Cortex of kidney (tissue), 1 donor: ENCODE measurements at places on chromosomes 2 and 18.

- no peak for DNase-seq
Observed at GRCh38 chr2:69203166-69203985, 183.7 kb downstream of the GFPT1 start.

- DNase-seq: no peak
Observed at GRCh38 chr2:120679526-120679925, 56.1 kb upstream of the GLI2 start.

DNA sequence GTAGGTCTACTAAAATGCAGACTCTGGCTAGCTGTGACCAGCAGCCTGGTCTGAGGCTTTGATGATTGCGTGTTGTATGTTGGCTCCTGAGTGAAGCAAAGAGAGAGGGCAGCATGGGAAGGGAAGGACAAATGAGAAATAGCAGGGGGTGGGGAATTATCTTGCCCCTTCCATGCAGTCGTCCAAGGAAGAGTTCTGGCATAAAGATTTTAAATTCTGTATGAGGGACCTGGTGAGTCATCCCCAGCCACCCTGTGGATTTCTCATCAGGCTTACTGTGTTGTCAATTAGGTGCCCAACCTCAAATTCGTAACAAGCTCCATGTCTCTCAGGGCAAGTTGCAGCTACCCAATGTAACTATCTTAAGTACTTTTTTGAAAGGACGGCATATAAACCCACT, 72.1 kb upstream of the NOSTRIN start:
- DNase-seq: no peak

DNA sequence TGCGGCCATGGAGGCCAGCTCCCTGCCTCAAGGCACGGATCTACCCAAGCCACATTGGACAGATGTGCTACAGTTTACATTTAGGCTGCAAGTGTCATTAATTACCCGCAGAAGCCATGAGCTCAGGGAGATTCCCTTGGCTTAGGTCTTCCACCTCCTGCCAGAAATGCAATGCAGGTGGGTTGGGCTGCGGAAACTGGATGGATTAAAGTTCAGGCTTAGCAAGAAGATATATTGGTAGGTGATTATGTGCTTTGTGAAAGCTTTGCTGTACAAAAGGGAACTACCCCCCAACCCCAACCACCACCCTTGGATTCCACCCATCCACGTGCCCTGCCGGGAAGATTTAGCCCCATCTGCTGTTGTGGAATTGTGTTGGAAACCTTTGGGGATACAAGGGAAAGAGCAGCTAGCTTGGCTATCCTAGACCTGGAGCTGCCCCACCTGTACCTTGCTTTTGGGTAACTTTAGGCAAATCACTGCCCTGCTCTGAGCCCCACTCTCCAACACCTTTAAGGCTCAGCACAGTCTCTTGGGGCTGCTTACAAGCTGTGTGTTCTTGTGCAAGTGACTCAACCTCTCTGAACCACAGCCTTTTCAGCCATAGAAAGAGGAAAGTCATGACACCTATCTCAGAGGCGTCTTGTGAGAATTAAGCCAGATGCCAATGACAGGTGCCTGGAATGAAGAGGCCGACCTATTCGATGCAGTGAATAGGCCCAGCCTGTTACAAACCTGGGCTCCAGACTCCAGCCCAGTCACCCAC, 141.6 kb upstream of the GLI2 start:
- no peak for DNase-seq

GRCh38 chr2:10310309-10310888, 7.7 kb downstream of the HPCAL1 start:
- no peak for DNase-seq

GRCh38 chr2:99555404-99555803, 65.6 kb upstream of the REV1 start:
- no peak for DNase-seq

- DNase-seq: no peak
Observed at GRCh38 chr18:75047240-75047961, 161.5 kb downstream of the PTGR3 start.

GRCh38 chr2:105042189-105042588, 4.3 kb downstream of the MRPS9 start:
- no peak for DNase-seq

DNA sequence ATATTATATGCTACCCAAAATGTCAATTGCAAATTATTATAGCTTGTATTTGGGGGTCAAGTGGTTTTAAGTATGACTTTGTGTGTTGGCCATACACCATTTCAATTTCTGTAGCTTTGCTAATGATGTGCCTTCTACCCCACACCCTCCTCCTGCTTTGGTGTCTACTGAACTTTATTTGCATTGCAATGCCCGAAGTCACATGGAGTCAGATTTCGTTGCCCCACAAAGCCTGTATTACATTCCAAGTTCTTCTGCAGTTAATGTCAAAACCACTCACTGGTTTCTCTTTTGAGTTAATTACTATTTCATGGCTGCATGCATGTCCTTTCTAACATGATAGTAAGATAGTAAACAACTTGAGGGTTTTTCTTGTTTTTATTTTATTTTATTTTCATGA, 528.9 kb downstream of the RIT2 start:
- no peak for DNase-seq

- no peak for DNase-seq
Observed at GRCh38 chr2:218513676-218514075, 54.5 kb downstream of the USP37 start.

GRCh38 chr18:74337155-74337911, 21.7 kb downstream of the C18orf63 start:
- no peak for DNase-seq

- no peak for DNase-seq
Observed at GRCh38 chr2:42835577-42836371, 43.4 kb upstream of the HAAO start.

- no peak for DNase-seq
Observed at GRCh38 chr2:72538486-72538885, 287.3 kb downstream of the EXOC6B start.

DNA sequence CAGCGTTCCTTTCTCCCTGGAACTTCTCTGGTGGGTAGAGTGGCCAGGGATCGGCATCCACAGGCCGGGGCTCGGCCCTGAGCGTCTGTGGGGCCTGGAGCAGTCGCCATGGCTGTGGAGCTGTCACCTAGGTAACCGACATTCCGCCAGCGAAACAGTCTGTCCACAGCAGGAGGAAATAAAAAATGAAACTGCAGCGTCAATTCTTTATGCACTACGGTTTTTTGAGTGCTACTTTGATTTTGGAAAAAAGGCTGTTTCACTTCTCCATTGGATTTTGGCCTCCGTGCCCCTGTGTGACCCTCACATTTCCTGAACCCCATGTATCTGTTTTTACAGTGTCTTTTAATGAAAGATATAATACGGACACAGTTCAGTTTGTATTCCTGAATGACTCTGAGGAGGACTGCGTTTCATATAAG, 163.4 kb downstream of the LDLRAD4 start:
- no peak for DNase-seq

GRCh38 chr2:207810200-207810788, 40.6 kb upstream of the FZD5 start:
- no peak for DNase-seq

DNA sequence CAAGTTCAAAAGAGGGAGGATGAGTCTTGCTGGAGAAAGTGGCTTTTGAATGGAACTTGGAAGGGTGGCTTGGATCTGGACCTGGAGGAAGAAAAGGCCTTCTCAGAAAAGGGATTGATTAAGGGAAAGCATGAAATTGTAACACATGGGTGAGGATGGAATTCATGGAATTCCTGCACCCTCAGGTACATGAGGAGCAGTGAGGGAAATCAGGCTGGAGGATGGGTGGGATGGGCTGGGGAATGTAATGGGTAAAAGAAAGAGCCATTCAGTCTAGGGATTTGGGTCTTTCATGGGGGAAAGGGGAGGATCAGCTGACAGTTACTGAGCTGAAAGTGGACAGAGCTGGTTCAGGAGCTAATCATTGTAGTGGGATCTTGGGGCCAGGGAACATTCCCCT, 51.2 kb upstream of the HAAO start:
- DNase-seq: no peak

DNA sequence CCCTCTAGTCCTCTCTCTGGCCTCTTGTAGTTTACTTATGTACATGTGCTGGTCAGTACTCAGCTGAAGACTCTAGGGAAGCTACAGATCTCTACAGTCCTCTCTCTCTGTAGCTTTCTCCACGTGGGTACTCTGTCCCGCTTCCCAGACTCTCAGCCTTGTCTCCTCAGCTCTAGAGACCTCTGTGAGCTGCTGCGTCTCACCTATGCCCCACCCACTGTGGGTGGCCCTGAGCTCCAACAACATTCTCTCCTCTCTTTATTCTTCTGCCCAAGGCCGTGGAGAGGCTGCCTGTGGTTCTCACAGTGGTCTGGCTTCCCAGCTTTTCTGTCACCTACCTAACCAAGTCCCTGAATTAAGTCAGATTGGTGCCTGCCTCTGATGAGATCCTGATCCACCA, 33.4 kb downstream of the MFSD6 start:
- no peak for DNase-seq

DNA sequence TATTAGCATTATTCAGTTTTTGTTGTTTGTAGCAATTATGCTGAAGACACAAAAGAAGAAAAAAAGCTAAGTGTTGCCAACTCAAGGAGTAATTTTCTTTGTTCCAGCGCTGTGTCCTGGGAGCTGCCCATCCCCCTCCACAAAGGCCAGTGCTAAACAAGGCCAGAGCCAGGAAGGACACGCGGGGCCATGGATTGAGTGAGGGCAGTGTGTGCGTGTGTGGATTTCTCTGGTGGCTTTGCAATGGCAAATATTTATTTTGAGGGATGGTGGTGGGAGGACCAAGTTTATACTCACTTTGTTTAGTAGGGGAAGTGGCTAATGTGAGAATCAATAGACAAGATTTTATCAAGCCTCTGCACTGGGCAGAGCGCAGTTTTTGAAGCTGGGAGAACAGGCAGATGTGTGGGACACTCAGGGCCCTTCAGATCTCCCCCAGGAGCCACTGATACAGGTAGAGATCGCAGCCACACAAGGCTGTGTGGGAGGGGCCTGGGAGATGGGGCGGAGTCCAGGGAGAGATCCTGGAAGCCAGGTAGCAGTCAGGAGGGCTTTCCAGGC, 11.4 kb downstream of the AGAP1 start:
- DNase-seq: no peak

DNA sequence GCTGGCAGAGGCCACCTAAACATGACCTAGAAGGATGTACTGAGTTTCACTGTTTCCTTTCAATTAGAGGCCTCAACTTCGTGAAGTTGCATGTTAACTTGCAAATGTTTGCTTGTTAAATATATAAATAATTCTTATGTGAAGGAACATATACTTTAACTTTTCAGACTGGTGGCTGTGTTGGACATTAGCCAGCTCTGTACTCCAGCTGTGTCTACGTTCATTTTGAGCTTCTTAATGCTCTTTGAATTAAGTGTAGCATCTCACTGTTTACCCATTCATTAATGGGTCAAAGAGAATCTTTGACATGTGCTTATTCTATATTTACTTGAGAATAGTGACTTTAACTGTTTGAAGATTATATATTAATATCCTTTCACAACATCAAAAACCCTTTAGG, 823.2 kb upstream of the ID2 start:
- DNase-seq: no peak

GRCh38 chr2:172627181-172627580, 71.3 kb downstream of the PDK1 start:
- DNase-seq: no peak
